ENCODE measurements at places on chromosomes 4 and X. TPM values are rescaled to one million over a fixed set of nuclear protein-coding genes. Genes with fewer than 3 reads are reported as not detected.

The AFM gene
- not detected for polyA plus RNA-seq

- peak; percentile 17 for DNase-seq
Measured at GRCh38 chr4:114040319-114041116, 61.1 kb upstream of the ARSJ start.

GRCh38 chr4:52604215-52604614 is 54.9 kb downstream of the USP46 start:
- DNase-seq, result no peak

The SSX4 gene
- not detected for polyA plus RNA-seq

The TLL1 gene
- 2.7 TPM for polyA plus RNA-seq

GRCh38 chr4:100843910-100844309 is 326.1 kb upstream of the EMCN start:
- DNase-seq, result peak; percentile 45

DNA sequence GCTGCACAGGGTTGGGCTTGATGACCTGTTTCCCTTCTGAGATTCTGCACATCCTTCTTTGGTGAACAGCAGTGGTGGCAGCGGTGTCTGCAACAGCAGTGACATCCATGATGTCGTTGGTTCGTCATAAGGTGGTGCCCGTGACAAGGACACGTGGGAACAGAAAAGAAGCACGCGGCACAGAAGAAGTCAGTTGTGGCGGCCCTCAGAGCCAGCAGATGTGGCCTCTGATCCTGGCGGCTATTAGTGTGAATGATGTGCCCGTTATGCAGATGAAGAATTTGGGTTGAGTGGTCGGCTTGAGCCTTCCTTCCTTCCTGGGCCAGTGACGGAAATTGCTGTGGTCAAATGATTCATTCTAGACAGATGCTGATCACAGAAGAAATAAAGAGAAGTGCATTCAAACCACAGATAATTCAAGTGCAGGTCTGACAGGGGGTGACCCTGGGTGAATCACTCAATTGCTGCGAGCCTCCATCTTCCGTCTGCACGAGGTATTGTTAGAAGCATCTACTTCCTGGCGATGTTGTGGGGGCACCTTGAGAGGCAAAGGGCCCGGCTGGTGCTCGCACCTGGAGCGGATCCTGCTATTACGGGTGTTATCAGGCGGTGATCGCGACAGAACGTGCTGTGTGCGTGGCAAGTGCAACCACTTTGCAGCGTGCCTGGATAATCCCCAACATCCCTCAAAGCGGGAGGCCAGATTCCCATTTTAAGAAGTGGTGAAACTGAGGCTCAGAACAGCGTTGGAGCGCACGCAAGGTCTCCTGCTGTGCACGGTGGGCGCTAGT is 215.2 kb upstream of the PSAPL1 start:
- peak; percentile 67 for DNase-seq

- no peak for DNase-seq
Measured at GRCh38 chrX:109463784-109464183, 18.1 kb downstream of the GUCY2F start.

DNA sequence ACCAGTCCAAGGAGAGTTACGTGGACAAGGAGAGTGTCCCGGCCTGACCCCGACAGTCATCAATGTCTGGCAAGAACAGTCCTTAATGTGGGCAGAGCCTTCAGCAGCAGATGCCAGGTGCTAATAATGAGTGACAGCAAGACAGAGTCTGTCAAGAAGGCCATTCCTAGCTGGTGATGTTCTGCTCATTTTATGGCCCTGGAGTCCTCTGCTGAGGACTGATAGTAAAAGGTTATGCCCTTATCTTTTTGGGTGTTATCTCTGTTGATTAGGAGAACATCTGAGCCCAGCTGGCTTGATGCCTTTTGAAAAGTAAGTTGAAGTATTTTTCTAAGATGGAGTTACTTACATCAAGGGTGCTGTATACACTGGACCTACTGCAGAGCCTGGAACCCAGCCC is 67.3 kb downstream of the SLC34A2 start:
- DNase-seq, result no peak

GRCh38 chr4:54904953-54905352 is 220.4 kb downstream of the KDR start:
- DNase-seq, result no peak

DNA sequence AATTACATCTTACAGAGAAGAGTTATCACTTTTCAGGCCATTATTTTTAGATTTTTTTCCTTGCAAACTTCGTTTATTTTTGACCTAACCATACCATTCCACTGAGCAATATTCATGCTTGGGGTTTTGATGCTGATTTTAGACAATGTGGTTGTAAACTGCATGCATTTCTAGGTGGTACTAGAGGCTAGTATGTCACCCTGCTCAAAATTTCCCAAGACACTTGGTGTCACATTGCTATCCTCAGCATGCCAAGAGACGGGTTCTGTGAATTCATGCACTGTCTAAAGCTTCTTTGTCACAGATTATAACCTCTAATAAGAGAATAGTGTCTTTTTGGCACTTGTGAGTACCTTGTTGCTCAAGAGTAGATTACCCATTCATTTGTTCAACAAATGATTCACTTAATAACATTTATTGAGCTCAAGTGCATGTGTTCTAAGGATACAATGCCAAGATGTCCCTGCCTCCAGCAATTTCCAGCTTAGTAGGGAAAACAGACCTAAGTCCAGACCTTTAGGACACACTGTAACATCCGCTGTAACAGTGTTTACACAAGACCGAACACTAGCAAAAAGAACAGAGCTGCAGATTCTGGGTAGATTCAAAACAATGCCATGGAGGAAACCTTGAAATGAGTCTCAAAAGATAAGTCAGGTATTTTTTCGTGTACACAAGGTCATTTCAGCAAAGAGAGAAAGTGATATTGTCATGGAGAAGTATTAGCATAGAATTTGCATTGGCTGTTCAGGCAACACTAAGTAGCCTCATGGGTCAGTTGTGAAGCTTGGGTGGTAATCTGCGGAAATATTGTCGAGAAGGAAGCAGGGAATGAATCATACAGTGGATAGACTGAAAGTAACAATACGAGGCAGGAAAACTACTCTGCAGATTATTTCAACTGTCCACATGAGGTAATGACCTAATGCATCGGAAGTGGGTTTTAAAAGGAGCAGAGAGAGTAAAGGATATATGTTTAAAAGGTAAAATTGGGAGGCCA is 515.1 kb upstream of the ZFP42 start:
- peak; percentile 39 for DNase-seq

GRCh38 chrX:110853610-110854009 is 58.0 kb upstream of the CHRDL1 start:
- DNase-seq, result peak; percentile 14

GRCh38 chr4:92864096-92864495 is 560.3 kb downstream of the GRID2 start:
- DNase-seq, result no peak

DNA sequence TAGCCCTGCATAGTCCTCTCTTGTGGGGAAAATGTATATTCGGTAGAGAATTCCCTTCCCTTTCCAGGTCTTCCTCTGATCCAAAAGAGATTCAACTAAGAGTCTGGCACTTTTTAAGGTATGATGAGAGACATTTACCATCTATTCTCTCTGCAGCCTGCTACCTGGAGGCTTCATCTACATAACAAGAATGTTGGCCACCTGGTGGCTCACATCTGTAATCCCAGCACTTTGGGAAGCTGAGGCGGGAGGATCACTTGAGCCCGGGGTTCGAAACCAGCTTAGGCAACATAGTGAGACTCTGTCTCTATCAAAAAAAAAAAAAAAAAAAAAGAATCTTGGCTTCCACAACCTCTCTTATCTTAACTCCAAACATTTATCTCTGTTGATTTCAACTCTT is 40.4 kb upstream of the NOCT start:
- no peak for DNase-seq

The ANAPC10 gene
- polyA plus RNA-seq, result 29.7 TPM

- peak; percentile 68 for DNase-seq
Measured at GRCh38 chr4:143025081-143025704, 159.5 kb upstream of the USP38 start.

- peak; percentile 15 for DNase-seq
Measured at GRCh38 chr4:58776627-58777026, 1666.4 kb upstream of the IGFBP7 start.

- DNase-seq, result no peak
Measured at GRCh38 chr4:22876270-22876669, 183.5 kb downstream of the GBA3 start.

The EREG gene
- 2.0 TPM for polyA plus RNA-seq

GRCh38 chrX:118974908-118975671 is 672 bp downstream of the LONRF3 start:
- DNase-seq, result no peak

The DRD5 gene
- not detected for polyA plus RNA-seq

GRCh38 chr4:40262077-40262528 is 65.3 kb downstream of the RHOH start:
- no peak for DNase-seq

DNA sequence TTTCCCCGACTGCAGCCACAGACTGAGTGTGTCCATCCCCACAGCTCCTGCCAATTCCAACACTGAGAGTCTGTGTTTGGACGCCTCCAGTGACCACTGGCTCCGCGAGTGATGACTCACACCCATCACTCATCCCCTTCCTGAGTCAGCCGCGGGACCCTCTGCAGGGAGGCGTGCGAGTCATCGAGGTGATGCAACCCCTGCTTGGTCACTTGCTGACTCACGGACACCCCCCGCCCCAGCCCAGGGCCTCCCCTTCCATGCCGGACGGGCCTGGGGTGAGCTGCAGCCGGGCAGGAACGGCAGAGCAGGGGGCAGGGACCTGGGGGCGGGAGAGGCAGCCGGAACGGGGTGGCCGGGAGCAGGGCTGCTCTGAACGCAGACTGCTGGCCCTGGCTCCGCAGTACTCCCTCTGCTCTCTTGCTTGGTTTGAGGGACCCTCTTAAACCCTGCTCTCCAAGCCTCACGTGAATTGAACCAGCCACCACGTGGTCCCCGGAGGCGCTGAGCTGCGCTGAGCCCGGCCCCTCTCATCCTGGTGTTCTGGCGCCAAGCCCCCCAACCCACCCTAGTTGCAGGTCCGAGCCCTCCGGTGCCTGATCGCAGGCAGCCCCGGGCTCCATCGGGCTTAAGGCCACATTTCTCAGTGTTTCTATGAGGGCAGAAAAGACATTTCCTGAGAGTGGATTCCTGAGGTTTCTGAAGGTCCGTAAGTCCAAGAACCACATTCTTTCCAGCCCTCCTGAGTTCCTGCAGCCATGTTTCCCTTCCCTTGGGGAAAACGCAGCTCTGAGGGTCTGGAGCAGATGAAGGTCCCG is 32.4 kb downstream of the FGFRL1 start:
- DNase-seq, result peak; percentile 99

- peak; percentile 5 for DNase-seq
Measured at GRCh38 chr4:100935090-100935489, 412.2 kb downstream of the PPP3CA start.

- DNase-seq, result no peak
Measured at GRCh38 chr4:122758033-122758432, 25.5 kb downstream of the BBS12 start.

GRCh38 chrX:39311646-39312045 is 510.4 kb downstream of the MID1IP1 start:
- no peak for DNase-seq

DNA sequence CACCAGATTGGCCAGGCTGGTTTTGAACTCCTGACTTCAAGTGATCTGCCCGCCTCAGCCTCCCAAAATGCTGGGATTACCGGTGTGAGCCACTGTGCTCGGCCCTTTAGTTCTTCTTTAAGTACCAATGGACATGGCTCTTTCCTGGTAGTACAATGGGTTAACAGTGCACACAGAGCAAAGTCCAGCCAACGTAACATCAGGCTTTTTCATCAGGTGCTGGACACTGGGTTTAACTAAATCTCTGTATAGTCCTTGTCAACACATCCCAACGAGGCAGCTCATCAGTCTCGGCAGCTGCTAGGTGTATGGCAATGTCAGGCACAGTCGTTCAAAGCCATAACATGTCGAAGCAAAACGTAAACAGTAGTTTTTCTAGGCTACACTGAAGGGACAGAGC is 93.8 kb downstream of the HDAC8 start:
- no peak for DNase-seq

The ZNF732 gene
- polyA plus RNA-seq, result 0.21 TPM

DNA sequence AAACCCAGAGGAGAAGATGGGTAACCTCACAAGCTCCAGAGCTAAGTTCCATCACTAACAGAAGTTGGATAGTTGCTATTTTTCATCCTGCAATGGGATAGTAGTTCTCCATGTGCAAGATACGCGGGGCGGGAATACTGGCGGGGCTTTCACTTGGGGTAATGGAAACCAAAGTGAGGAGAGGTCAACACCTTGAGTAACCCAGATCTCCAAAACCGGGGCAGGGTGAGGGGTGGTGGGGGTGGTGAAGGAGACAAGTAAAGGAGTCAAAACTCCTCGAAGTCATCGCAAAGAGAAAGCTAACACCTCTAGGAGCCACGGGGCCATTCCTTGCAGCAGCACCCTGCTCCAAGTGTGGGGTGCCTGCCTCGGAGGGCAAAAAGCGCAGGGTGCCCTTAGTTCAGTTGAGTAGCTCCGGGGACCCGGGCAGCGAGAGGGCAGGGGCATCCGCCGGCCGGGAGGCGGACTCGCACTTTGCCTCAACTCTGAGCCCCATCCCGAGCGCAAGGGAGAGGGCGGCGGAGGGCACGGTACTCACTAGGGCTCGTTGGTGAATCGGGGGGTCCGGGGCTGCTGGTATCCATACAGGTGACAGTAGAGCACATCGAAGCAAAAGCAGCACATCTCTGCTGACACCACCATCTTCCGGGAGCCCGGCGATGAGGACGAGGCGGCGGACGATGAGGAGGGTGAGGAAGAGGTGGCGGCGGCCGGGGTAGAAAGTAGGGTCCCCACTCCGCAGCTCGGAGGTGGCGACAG is 645 bp downstream of the AMMECR1 start:
- DNase-seq, result no peak

GRCh38 chrX:19358521-19358920 is 14.8 kb downstream of the PDHA1 start:
- DNase-seq, result no peak

DNA sequence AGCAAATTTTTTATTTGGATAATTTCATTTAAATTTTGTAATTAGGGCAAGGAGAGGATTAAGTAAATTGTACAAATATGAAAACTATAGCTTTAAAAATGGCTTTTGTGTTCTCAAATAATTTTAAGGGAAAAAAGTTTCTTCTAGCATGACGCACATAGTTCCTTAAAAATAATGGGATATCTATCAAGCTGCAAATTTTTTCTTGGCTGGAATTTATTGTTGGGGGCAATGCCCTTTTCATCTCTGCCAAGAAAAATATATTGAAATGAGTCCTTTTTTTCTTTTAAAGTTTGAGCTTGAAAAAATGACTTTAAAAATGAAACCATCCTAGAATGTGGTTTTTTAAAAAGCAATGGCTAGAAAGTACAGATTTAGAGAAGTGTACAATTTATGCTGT is 154.4 kb upstream of the UGT8 start:
- DNase-seq, result no peak

The MBTPS2 gene
- polyA plus RNA-seq, result 29.0 TPM

GRCh38 chr4:65669111-65670019 is 924 bp downstream of the EPHA5 start:
- peak; percentile 59 for DNase-seq

DNA sequence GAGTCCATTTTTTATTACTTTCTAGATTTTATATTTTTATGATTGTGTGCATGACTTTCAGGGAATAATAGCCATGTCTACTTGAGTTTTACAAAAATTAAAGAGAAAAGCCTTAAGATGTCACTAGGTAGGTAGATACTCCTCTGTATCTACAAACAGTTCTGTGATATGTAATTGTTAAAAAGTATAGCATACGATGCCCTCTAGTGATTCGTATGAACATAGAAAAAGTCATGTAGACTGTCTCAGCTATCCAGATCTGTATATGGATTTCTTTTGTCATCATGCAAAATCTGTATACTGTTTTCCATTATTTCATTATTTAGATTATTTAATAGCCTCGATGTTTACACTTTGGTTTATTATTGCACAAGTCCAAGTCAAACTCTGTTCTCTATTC is 856.6 kb downstream of the CENPC start:
- peak; percentile 11 for DNase-seq

GRCh38 chrX:71103110-71103983 is 3.2 kb downstream of the CXorf65 start:
- no peak for DNase-seq

All from fibroblast of lung (primary cell).